NCI-H226 (cell line): ENCODE measurements at places on chromosomes 11 and 22.

GRCh38 chr22:50307890-50308596, 597 bp upstream of the PLXNB2 start:
- DNase-seq, result no peak

GRCh38 chr11:64078905-64079304, 43.2 kb downstream of the FLRT1 start:
- DNase-seq, result no peak

DNA sequence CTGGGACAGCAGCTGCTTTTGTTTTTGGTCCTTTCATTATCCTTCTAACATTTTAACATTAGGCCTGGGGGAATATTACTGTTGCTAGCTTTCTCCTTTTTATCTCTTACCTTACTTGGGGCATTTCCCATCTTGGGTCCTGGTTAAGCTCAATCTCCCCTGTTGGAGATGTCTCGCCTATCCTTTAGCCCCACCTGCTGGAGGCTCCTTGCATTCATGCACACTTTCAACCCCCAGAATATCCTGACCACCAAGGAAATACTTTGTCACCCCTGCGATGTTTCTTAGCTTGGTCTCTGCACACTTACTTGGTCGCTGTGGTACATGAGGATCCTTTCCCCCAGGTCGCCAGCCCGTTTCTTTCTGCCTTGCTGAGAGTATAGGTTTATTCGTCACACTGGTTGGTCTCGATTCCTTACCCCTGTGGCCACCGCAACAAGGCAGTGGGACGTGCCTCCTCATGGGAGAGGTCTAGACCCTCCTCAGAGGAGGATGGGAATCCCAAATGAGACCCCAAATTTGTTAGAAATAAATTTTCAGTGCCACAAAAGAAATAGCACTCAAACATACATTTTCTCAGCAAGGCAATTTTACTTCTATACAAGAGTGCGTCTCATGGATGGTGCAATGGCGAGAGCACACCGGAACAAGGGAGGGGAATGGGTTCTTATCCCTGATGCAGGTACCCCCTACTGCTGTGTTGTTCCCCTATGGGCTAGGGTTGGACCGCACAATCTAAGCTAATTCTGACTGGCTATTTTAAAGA, 5.4 kb upstream of the TXN2 start:
- DNase-seq, result no peak

GRCh38 chr11:81674211-81674610, 1059.5 kb downstream of the FAM181B start:
- DNase-seq, result no peak

GRCh38 chr11:109789901-109790300, 303.3 kb upstream of the ZC3H12C start:
- no peak for DNase-seq

- DNase-seq, result no peak
Observed at GRCh38 chr11:11717064-11717725, 95.4 kb upstream of the GALNT18 start.

DNA sequence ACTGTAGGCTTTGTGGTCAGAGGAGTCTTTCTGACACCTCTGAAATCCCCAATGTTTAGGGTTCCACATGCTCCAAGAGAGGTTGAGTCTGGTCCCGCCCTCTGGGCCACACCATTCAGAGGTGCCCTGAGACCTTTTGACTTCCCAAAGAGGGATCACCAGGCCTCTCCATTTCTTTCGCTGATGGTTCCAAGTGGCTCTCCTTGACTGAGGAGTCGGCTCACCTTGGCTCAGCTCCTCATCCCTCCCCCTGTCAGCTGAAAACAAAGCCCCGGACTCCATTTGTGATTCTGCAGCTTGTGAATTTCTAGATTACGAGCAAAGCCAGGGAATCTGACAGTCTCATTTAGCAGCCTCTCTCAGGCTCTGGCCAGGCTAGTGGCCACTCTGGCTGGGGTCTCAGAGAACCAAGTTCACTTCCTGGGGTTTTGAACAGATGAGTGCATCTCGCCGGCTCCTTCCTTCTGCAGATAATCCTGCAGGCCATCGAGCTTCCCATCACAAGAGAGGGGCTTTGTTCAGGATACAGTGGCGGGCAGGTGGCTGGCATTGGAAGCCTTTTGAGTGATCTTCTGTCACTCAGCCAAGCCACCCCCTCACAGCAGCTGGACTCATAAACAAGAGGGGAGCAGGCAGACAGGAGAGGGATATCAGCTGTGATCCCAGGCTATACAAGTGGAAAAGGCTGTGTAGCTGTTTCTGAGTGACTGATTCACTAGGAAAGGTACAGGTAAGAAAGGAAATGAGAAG, 102.9 kb downstream of the TRIM29 start:
- no peak for DNase-seq

DNA sequence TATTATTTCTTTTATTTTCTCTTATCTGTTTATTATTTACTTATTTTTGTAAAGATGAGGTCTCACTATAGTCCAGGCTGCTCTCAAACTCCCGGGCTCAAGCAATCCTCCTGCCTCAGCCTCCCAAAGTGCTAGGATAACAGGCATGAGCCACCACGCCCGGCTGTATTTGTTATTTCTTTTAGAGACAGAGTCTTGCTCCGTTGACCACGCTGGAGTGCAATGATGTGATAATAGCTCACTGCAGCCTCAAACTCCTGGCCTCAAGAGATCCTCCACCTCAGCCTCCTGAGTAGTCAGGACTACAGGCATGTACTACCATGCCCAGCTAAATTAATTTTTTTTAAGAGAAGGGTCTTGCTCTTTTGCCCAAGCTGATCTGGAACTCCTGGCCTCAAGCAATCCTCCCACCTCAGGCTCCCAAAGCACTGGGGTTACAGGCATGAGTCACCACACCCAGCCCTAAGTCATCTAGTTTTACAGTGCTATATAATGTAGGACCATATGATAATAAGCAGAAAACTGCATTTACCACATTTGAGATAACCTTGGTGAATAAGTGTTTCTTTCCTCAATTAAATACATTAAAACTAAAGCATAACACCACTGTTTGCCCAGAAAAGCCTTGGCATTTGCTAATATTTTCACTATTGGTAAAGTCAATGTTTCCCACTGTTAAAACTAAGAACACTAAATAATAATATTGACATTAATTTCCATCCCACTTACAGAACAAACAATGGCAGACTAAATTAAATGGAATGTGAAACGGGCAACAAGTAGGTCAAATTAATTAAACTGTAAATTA, 127.5 kb downstream of the SIK3 start:
- peak; percentile 70 for DNase-seq

- DNase-seq, result peak; percentile 26
Observed at GRCh38 chr11:1748636-1749394, 1.6 kb downstream of the IFITM10 start.

DNA sequence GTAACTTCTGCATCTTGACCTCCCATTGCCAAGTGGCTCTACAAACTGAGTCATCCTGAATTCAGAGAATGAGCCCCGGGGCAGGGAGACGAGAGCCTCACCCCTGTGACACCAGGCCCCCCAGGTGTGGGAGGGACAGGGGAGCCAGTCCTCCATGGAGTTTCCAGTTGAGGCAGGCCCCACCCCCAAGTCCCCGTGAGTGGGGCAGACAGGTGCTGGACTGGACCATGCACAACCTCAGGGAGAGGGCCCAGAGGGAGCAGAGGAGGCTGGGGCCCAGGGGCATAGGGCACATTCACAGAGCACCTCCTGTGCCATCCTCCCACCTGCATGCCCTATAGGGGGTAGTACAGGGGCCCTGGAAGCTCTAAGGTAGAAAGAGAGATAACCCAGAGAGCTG, 180.8 kb downstream of the BRD1 start:
- DNase-seq, result no peak

DNA sequence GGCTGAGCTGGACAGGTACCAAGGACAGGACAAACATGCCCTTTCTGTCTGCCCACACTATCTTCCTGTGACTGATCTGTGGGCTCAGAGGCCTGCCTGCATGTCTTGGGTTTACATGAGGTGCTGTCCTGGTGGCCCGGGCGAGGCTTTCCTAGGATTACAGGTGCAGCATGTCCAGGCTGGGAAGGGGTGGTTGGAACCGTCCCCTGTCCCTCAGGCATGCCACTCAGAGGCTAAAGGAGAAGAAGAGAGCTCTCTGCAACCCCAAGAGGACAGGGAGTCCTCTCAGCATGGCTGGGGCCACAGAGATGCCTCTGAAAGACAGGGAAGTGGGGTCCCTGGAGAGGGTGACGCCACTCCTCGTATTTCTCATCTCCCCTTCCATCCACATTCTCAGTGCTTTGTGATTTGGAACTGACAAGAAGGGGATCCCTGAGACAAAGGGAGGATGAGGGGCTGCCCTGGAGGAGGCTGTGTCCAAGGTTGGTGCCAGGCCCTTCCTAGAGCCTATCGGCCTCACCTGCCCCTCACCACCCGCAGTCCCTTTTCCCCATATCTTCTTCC, 64.6 kb upstream of the LMO1 start:
- DNase-seq, result no peak

DNA sequence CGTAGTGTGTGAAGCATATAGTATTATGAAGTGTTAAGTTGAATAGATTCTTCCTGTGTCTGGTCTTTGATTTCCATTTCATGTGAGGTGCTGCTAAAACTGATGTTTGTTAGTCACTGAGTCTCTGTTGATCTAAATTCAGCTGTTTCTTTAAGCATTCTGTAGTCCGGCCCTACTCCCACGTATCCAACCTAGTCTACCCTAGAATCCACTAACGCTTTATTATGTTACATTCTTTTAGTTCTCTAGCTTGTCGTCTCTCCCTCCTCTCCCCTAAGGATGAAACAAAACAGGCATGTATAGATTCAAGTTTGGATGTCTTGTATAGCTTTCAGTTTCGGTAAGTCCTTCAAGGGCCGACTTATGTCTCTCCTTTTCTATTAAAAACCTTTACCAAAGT, 4.1 kb downstream of the WEE1 start:
- no peak for DNase-seq

GRCh38 chr22:46053563-46054090, 76.7 kb upstream of the WNT7B start:
- DNase-seq, result peak; percentile 28

DNA sequence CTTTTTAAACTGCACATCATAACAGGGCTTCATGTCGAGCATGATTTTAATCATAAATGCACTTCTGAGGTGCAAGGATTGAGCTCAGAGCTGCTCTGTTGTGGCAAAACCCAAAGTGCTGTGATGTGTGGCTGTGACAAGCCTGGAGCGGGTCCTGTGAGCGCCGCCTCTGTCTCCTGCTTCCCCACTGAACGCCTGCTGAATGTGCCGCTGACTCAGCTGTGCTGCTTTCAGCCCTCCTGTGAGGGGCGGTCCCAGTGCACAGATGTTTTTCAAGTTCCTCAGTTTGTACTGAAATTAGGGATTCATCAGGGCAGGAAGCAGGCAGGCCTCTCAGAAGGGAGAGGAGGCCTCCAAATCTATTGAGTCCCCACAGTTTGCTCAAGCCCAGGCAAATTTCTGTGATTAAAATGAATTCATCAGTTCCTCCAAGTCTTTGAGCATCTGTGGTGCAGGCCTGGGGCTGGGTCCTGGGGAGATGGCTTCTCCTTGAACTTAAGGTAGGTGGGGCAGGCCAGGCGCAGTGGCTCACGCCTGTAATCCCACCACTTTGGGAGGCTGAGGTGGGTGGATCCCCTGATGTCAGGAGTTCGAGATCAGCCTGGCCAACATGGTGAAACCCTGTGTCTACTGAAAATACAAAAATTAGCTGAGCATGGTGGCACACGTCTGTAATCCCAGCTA, 3.0 kb upstream of the GTSE1 start:
- no peak for DNase-seq

GRCh38 chr22:48558606-48559402, 1268.9 kb downstream of the BRD1 start:
- no peak for DNase-seq

- no peak for DNase-seq
Observed at GRCh38 chr11:118914178-118914918, 11.4 kb downstream of the BCL9L start.

GRCh38 chr11:30387891-30388861, 65.3 kb downstream of the ARL14EP start:
- no peak for DNase-seq

GRCh38 chr11:86120807-86121206, 51.9 kb upstream of the PICALM start:
- no peak for DNase-seq

DNA sequence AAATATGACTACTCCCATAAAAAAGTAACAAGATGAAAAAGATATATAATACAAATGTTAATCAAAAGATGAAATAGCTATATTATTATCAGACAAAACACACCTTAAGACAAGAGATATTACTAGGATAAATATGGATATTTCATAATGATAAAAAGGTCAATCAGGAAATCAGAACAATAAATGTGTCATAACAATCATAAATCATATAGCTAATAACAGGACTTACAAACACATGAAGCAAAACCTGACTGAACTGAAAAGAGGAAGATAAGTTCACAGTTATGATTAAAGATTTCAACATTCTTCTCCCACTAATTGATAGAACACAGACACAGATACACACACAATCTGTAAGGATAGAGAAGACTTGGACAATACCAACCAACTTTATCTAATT, 47.2 kb downstream of the EIF3M start:
- no peak for DNase-seq

DNA sequence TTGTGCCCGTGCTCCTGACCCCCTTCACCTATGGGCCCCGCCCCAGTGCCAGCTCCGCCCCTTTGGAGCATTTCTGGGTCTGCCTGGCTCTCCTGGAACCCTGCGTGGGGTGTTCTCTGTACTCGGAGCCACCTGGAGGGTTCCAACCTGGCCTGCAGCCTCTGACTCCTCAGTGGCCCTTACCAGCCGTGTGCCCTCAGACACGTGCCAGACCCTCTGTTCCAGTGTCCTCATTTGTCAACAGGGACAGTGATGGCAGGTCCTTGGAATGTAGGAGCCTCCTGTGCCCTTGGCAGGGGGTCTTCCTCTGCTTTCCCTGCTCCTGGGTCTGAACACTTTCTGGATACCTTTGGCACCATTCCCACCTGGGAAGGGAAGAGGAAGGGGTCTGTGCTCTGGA, 96.4 kb downstream of the CACNA1I start:
- no peak for DNase-seq

DNA sequence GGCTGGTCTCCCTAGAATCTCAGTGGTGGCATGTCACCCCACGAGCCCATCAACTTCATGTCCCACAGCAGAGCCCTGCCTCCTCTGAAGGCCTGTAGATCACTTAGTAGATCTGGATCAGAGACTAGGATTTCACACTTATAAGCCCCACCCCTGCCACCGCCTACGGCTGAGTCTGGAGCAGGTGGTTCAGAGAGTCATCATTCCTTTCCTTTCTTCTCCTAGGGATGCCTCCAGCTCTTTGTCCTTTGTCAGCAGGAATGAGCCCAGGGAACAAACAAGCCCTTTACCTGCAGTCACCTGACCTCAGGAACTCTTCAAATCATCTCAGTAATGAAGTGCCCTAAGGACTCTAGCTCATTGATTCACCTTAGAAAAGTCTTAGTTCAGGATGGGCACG, 37.8 kb downstream of the SCGB1A1 start:
- DNase-seq, result no peak
